ENCODE measurements at places on chromosomes 1 and 21.

DNA sequence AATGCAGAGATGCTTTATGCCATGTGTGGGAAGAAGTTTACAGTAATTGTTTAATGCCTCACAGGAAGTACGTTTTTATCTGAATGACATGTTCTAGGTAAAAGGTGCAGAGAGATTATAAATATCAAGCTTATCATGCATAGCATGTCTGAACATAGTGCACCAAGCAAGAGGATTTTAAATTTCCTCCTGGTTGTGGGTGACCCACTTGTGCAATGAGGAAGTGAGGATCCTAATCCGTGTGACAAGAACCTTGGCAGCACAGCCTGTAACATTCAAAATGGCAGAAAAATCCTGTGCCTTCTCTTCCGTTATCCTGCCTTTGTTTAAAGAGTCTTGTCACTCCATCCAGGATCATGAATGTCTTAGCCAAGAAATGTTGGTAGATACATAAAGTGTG lies 75.6 kb downstream of the PLA2G4A start:
- H3K4me3 ChIP-seq = no peak overlapping the region
- no peak overlapping the region for H3K27ac ChIP-seq
- H3K36me3 ChIP-seq = no peaks in the 10 kb centered on the region
- no peak for DNase-seq
- H3K4me1 ChIP-seq = peaks cover 5% of the 10 kb centered on the region

DNA sequence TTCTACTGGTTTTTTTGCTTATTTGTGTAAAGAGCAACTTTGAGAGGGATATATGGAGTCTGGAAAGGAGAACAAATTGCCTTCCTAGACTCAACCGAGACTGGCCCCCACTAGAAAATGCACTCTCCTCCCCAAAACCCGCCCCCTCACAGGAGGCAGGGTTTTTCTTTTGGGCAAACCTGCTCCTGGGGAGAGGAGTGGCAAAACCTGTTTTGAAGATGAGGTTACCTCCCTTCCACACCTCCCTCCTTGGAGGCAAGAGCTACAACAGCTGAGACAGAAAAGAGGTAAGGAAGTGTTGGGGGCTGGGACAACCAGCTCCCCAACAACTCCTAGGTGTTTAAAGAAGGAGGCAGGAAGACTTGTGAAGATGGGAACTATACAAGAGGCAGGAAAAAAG lies at the start of gene BNIPL:
BNIPL (plus strand) TSS at position 231 of the 400 bp plus-strand sequence; CDS start at position 371, 140 bp downstream.
- no peak within 1 kb of the TSS for H3K4me3 ChIP-seq
- H3K27ac ChIP-seq = no peak within 1 kb of the TSS
- no peaks in the 10 kb centered on the region for H3K4me1 ChIP-seq
- H3K27me3 ChIP-seq = no peaks in the 10 kb centered on the region
- no peak for DNase-seq

DNA sequence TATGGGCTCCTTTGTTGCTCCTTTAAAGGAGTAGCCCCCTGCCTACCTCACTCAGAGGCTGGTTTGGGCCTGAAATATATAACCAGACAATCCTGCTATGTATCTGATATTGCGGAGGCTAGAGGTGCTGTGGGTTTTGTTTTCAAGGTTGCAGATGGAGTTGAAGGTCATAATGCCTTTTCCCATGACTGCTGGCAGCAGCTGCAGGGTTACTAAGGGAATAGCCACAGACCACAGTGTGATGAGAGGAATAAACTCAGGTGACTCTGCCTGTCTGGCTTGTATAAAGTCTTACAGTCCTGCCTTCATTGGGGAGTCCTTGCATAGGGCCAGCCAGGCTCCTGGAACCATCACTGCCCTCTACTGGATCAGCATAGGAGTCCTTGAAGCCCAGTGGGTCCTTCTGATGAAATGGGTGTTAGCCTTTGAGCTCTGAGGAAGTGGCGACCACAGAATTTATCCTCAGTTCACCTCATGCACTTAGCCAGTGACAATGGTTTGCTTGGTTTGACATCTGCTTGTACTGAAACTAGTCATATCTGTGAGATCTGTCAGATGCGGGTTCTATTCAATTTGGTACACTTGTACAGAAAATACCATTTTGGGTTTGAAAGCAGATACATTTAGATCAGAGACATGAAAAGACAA lies 174.4 kb upstream of the HMCN1 start:
- H3K36me3 ChIP-seq = no peaks in the 10 kb centered on the region
- peak; percentile 52 for DNase-seq
- H3K27ac ChIP-seq = no peak overlapping the region
- no peak overlapping the region for H3K4me3 ChIP-seq
- H3K4me1 ChIP-seq = peaks cover 26% of the 10 kb centered on the region

DNA sequence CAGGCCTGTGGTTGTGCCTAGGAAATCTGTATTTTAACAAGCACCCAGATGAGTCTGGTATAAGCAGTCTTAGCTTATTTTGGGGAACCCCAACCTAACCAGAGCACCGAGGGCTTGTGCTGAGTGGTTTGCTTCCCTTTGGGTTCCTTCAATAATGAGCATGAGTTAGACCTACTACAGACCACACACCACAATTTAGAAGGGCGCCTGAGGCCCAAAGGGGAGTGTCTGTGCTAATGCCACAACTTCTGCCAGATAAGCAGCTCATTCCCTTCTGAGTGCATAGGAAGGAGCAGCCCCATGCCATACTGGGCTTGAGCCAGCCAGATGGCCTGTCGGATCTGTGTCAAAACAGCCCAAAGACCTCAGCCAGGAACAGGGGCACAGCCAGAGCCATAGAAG lies 15.4 kb upstream of the LSS start:
- H3K36me3 ChIP-seq = peaks cover 86% of the 10 kb centered on the region
- no peaks in the 10 kb centered on the region for H3K27me3 ChIP-seq
- H3K4me3 ChIP-seq = no peak overlapping the region

DNA sequence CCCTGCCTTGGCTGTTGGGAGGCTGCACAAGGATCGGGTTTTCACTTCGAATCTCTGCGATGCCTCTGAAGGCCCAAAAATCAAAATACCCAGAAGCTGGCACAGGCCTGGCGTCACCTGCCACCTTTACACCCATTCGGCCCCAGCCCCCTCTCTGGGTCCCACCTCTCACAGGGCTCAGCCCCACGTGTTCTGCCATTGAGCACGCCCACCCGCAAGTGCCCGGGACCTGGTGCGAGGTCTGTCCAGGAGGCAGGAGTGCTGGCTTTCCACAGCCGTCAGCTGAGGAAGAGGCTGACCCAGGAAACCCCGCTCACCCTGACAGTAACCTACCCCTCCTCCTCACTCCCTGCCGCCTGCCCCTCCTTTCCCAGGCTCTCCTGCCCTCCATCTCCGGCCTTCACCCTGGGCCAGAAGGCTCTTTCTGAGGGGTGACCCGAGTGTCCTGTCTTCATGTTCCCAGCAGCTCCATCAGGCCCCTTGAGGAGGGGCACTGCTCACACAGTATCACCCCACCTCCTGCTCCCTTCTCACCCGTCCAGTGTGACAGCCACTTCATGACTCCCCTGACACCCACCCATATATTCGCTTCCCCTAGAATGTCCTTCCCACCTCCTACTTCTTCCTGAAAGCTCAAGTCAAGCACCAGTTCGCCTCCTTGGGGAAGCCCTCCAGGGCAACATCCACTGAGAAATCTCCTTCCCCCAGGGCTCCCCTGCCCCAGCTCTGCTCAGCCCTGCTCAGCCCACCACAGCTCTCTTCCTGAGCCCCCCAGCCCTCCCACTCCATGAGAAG lies 13.5 kb downstream of the RCC2 start:
- DNase-seq = no peak
- H3K4me3 ChIP-seq = no peak overlapping the region
- no peak overlapping the region for H3K27ac ChIP-seq
- no peaks in the 10 kb centered on the region for H3K4me1 ChIP-seq
- H3K36me3 ChIP-seq = peaks cover 91% of the 10 kb centered on the region

DNA sequence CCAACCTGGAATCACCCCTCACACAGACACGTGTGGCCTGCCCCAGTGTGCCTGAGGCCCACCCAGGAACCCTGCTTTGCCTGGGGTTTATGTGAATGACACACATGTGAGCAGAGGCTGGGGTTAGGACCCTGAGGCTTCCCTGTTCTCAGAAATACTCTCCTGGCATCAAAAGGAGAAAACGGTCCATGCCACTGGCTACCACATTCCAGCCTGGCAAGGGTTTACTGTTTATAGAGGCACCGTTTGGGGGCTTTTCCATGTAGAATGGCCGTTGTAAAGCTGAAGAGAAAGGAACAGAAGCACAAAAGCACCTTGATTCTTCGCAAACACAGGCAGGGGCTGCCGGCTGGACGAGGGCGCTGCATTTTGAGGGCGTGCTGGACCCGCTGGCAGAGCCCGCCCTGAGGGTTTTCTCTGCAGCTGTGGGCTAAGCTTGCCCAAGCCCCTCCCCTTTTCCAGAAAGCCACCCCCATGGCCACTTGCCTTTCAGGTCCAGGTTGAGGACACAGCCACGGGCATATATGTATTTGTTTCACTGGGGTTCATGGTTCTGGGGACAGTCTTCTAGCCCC lies 13.0 kb downstream of the TFF3 start:
- H3K4me3 ChIP-seq = no peak overlapping the region
- H3K27me3 ChIP-seq = no peaks in the 10 kb centered on the region
- H3K4me1 ChIP-seq = no peaks in the 10 kb centered on the region
- no peak for DNase-seq

DNA sequence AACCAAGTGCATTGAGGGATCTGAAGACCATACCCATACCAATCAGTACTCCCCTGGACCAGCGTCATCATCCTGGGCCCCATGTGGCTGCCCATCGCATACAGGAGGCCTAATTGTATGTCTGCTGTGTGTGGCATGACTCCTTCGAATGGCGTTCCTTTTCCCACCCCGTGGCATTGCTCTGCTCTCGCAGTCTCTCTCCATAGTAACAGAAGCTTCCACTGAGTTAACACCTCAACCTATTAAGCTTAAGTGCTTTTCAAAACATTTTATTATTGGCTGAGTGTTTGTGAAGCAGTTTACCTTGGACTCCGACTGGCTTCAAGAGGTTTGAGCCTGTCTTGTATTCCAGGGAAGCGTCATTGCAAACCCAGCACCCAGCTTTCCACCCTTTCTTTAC lies 187.1 kb upstream of the LMO4 start:
- H3K27ac ChIP-seq = no peak overlapping the region
- DNase-seq = no peak
- no peak overlapping the region for H3K4me3 ChIP-seq
- no peaks in the 10 kb centered on the region for H3K27me3 ChIP-seq

- no peak for DNase-seq
- H3K36me3 ChIP-seq = no peaks in the 10 kb centered on the region
- H3K27ac ChIP-seq = no peak overlapping the region
- H3K4me1 ChIP-seq = no peaks in the 10 kb centered on the region
- no peak overlapping the region for H3K4me3 ChIP-seq
These were observed 8.5 kb downstream of the ARHGEF16 start for GRCh38 chr1:3463013-3463385.

GRCh38 chr1:19317126-19317910 lies 5.2 kb downstream of the SLC66A1 start:
- H3K4me3 ChIP-seq = no peak overlapping the region
- peaks cover 8% of the 10 kb centered on the region for H3K36me3 ChIP-seq
- no peaks in the 10 kb centered on the region for H3K27me3 ChIP-seq

DNA sequence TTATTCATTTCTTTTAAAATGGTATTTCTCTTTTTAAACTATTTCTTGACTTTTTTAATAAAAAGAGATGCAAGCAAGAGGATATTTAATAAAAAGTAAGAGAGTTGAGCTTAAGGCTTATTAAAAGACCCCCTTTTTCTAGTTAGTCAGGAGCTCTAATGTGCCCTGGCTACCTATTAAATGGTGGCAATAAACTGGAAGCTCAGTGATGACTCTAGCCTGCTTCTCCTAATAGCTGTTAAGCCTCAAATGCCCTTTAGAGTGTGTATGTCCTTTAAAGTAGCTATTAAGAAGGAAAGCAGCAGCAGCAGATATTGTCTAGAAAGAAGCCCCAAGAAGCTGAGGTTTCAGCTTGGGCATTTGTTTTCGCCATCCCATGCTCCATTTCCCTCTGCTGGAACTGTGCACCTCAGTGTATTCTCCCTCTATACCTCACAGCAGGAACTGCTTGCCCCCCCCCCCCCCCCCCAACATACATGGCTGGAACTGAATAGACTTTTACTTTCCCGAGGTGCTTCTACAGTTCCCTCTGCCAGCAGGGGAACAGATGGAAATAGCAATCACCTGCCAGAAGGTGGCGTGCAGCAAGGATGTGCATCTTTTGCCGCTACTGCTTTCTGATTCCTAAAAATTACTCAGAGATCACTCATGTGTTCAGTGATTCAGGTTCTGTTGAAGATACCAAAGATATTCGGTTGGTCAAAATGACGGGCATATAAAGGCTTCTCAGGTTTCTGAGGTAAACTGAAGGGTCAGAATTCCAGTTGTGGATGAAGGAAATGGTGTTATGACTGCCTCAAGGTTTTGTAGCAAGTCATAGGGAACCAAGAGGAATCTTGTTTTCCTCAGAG lies 2.5 kb downstream of the RGS4 start:
- peak; percentile 90 for DNase-seq
- peaks cover 26% of the 10 kb centered on the region for H3K36me3 ChIP-seq
- H3K27ac ChIP-seq = peak overlapping the region; percentile 10
- H3K4me1 ChIP-seq = peaks cover 47% of the 10 kb centered on the region

GRCh38 chr1:183051546-183051945 lies 28.3 kb downstream of the LAMC1 start:
- H3K27ac ChIP-seq = no peak overlapping the region
- H3K4me3 ChIP-seq = no peak overlapping the region
- DNase-seq = no peak
- H3K4me1 ChIP-seq = peaks cover 16% of the 10 kb centered on the region
- no peaks in the 10 kb centered on the region for H3K36me3 ChIP-seq
- no peaks in the 10 kb centered on the region for H3K27me3 ChIP-seq

DNA sequence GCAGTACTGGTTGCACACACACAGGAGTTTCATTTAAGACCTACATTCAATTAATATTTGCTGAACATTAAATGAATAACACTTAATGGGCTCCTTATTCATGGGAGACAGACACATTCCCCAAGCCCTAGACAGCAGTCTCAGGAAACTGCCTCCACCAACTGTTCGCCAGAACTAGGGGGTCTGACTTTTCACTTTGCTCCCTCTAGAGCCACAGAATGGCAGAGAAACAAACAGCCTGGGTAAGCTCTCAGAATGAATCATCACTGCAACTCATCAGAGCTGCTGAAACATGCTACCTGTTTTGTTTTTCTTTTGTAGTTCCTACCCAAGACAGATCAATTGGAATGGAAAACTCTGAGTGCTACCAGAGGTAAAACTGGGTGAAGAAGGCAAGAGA lies 31.7 kb downstream of the ELK4 start:
- H3K4me3 ChIP-seq = no peak overlapping the region
- H3K27me3 ChIP-seq = no peaks in the 10 kb centered on the region
- H3K36me3 ChIP-seq = no peaks in the 10 kb centered on the region

- H3K4me3 ChIP-seq = no peak overlapping the region
- DNase-seq = no peak
- H3K36me3 ChIP-seq = no peaks in the 10 kb centered on the region
- peaks cover 5% of the 10 kb centered on the region for H3K4me1 ChIP-seq
- no peak overlapping the region for H3K27ac ChIP-seq
- H3K27me3 ChIP-seq = no peaks in the 10 kb centered on the region
These were observed 31.4 kb upstream of the TARDBP start for GRCh38 chr1:10980841-10981727.

GRCh38 chr1:165409657-165410358 lies 35.1 kb downstream of the RXRG start:
- no peaks in the 10 kb centered on the region for H3K36me3 ChIP-seq
- no peak for DNase-seq
- no peaks in the 10 kb centered on the region for H3K4me1 ChIP-seq
- peaks cover 14% of the 10 kb centered on the region for H3K27me3 ChIP-seq
- no peak overlapping the region for H3K27ac ChIP-seq
- no peak overlapping the region for H3K4me3 ChIP-seq

GRCh38 chr1:91026320-91026719 lies 4.5 kb upstream of the ZNF644 start:
- no peak overlapping the region for H3K4me3 ChIP-seq
- H3K36me3 ChIP-seq = no peaks in the 10 kb centered on the region
- no peak for DNase-seq
- H3K27ac ChIP-seq = no peak overlapping the region
- peaks cover 5% of the 10 kb centered on the region for H3K4me1 ChIP-seq
- H3K27me3 ChIP-seq = no peaks in the 10 kb centered on the region

Measured in A673 (cell line).